ENCODE measurements at places on chromosomes 12 and 14. TPM values are rescaled to one million over a fixed set of nuclear protein-coding genes. Genes with fewer than 3 reads are reported as not detected.

DNA sequence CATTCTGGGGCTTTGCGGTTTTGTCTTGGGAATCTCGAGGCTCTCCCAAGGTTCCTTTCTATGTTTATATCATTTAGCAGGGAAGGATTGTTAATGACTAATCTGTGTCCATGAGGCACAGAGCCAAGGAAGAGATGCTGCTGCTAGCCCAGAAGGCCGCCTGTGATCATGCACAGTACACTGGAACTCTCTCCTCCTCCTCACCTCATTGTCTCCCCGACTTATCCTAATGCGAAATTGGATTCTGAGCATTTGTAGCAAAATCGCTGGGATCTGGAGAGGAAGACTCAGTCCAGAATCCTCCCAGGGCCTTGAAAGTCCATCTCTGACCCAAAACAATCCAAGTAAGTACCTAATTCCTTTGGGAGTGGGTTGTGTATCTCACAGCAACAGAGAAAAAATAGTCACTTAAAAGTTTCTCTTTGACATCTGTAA, at the start of gene NR1H4:
Gene NR1H4 (plus strand): TSS at position 151 of the 435 bp plus-strand sequence. CDS start 19,458 bp downstream, outside the sequence.
- no peaks in the 10 kb centered on the region for H3K27me3 ChIP-seq
- no peak for DNase-seq
- no peaks in the 10 kb centered on the region for H3K4me1 ChIP-seq
- no peak within 1 kb of the TSS for H3K4me3 ChIP-seq

ENDOU gene
- total RNA-seq = not detected

- no peaks in the 10 kb centered on the region for H3K4me1 ChIP-seq
- no peaks in the 10 kb centered on the region for H3K36me3 ChIP-seq
- DNase-seq = no peak
- H3K4me3 ChIP-seq = no peak overlapping the region
- H3K27ac ChIP-seq = no peak overlapping the region
- no peaks in the 10 kb centered on the region for H3K27me3 ChIP-seq
Measured at GRCh38 chr14:58797010-58797429, 159.3 kb downstream of the DACT1 start.

DNA sequence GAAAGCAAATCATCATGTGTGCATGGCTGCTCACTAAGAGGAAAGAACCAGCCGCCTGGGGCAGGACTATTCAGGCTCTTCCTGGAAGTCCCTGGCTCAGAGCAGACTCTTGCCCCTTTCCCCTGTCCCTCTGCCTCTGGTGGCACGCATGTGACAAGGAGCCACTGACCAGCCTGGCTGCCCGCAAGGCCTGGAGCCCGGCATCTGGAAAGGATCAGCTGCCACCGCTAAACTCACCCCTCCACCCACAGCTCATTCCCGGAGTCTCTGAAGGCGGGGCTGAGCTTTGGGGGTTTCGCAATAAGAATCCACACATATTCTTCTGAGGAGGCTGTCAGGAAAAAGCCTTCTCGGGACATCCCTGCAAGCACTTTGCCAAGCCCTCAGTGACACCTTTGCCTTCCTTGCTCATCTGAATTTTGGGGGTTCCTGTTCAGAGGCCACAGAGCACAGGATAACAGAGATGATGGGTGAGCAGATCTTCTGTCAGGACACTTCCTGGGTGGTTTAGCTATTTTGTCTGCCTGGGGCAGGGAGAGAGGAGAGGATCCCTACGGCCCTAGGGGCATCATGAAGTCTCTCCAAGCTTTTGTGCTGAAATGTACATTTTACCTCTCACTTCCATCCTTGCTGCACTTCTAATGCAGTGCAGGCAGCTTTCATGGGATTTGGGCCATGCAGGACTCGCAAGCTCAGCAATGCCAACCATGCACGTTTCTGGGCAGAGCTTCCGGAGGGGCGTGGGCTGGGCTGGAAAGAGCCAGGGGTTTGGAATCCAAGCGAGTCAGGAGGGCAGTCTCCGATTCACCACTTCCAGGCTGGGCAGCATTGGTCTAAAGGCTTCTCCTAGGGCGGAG, 124.8 kb upstream of the MAP1LC3B2 start:
- H3K27ac ChIP-seq = no peak overlapping the region
- peaks cover 12% of the 10 kb centered on the region for H3K4me1 ChIP-seq
- peak overlapping the region; percentile 7 for H3K4me3 ChIP-seq
- H3K27me3 ChIP-seq = no peaks in the 10 kb centered on the region

- H3K36me3 ChIP-seq = no peaks in the 10 kb centered on the region
- DNase-seq = peak; percentile 66
- H3K4me1 ChIP-seq = peaks cover 27% of the 10 kb centered on the region
- peak overlapping the region; percentile 60 for H3K27ac ChIP-seq
- H3K27me3 ChIP-seq = no peaks in the 10 kb centered on the region
Measured at GRCh38 chr14:51396222-51396815, 156.3 kb downstream of the TMX1 start.

DLK1 gene
- 38.0 TPM for total RNA-seq

- no peak for DNase-seq
- no peaks in the 10 kb centered on the region for H3K36me3 ChIP-seq
- no peaks in the 10 kb centered on the region for H3K27me3 ChIP-seq
- H3K4me1 ChIP-seq = no peaks in the 10 kb centered on the region
- no peak overlapping the region for H3K27ac ChIP-seq
Measured at GRCh38 chr12:79001404-79001803, 136.8 kb downstream of the SYT1 start.

DNA sequence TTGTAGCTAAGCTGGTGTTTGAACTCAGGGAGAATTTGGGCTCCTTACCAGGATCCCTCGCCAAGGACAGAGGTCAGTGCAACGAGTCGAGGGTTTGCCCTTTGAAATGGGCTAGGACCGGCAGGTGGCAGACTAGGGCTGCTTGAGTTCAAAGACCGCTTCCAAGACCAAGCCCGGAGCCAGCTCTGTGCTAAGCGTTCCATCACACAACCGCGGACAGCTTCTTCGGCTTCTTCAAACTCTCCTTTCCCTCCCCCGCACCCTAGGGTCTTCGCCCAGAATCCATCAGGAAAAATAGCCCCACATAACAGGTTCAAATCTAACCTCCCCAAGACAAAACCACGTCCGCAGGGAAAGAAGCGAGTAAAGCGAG, 705 bp upstream of the FLVCR2 start:
- DNase-seq = peak; percentile 88
- H3K36me3 ChIP-seq = no peaks in the 10 kb centered on the region
- H3K4me1 ChIP-seq = peaks cover 22% of the 10 kb centered on the region
- H3K27ac ChIP-seq = peak overlapping the region; percentile 87
- no peaks in the 10 kb centered on the region for H3K27me3 ChIP-seq

DNA sequence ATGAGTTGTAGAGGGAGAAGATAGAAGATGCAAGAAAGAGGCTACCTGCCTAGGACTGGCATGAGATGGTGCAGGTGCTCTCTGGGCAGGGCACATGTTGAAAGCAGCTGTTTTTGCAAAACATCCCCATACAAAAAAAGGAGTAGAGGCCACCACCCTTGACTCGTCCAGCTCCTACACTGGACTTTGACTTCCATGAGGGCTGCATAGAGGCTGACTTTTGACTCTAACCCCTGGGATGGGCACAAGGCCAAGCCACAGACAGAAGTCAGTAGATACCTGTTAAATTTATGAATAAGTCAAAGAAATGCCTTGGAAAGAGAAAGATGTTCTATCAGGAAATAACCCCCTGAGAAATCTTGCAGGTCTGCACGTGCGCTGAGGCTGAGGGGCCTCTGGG, 1139.1 kb upstream of the TMEM132C start:
- no peak for DNase-seq
- H3K27me3 ChIP-seq = no peaks in the 10 kb centered on the region
- H3K4me1 ChIP-seq = no peaks in the 10 kb centered on the region
- H3K36me3 ChIP-seq = no peaks in the 10 kb centered on the region

DNA sequence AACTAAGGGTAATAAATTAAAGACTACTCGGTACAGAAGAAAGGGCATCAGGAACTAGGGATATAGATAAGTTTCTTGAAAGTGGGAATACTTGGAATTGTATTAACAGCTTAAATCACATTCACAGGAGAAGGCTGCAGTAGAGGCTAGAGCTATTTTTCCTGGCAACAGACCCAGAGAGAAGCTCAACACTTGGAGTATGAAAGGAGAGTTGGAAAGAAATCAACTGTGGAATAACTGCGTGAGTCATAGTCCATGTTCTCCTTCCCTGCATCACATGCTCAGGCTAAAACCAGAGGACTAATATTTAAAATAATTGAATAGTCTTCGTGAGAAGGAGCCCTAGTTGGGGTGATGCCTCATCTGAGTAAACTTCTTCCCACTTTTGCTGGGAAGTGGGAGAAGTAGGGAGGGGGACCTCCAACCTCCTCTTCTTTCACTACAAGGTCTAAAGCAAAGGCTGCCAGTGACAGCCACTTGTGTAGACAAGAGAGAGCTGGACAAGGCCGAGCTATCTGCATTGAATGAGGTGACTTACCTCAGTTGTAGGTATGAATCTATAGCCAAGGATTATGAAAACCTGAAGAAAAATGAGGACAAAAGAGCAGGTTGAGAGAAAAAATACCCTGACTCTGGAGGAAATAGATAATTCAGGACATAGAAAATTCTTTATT, 32.7 kb downstream of the DYRK2 start:
- no peak for DNase-seq
- no peaks in the 10 kb centered on the region for H3K36me3 ChIP-seq
- H3K4me1 ChIP-seq = peaks cover 37% of the 10 kb centered on the region
- no peak overlapping the region for H3K4me3 ChIP-seq
- H3K27me3 ChIP-seq = no peaks in the 10 kb centered on the region
- H3K27ac ChIP-seq = peak overlapping the region; percentile 83

- peaks cover 38% of the 10 kb centered on the region for H3K4me1 ChIP-seq
Measured at GRCh38 chr12:106248312-106248845, 559 bp upstream of the CKAP4 start.
